ENCODE measurements at places on chromosomes 4 and X. TPM values are rescaled to one million over a fixed set of nuclear protein-coding genes. Genes with fewer than 3 reads are reported as not detected.
A peak's percentile ranks its signal among the peaks of the same experiment; 100 is the strongest.

The SMR3B gene
- not detected for total RNA-seq

The WDR17 gene
- total RNA-seq = 6.4 TPM

The JAKMIP1 gene
- total RNA-seq = 0.69 TPM

The TRIM61 gene
- 0.54 TPM for total RNA-seq

The ADRA2C gene
- total RNA-seq = 36.2 TPM

GRCh38 chr4:57591073-57591472 lies 480.9 kb upstream of the IGFBP7 start:
- no peaks in the 10 kb centered on the region for H3K4me1 ChIP-seq
- DNase-seq = no peak
- H3K36me3 ChIP-seq = no peaks in the 10 kb centered on the region
- no peaks in the 10 kb centered on the region for H3K27me3 ChIP-seq
- H3K4me3 ChIP-seq = no peak overlapping the region

GRCh38 chrX:129825746-129826505 lies 17.8 kb downstream of the ZDHHC9 start:
- DNase-seq = no peak
- no peak overlapping the region for H3K27ac ChIP-seq
- H3K4me3 ChIP-seq = no peak overlapping the region
- no peaks in the 10 kb centered on the region for H3K36me3 ChIP-seq
- H3K4me1 ChIP-seq = no peaks in the 10 kb centered on the region

DNA sequence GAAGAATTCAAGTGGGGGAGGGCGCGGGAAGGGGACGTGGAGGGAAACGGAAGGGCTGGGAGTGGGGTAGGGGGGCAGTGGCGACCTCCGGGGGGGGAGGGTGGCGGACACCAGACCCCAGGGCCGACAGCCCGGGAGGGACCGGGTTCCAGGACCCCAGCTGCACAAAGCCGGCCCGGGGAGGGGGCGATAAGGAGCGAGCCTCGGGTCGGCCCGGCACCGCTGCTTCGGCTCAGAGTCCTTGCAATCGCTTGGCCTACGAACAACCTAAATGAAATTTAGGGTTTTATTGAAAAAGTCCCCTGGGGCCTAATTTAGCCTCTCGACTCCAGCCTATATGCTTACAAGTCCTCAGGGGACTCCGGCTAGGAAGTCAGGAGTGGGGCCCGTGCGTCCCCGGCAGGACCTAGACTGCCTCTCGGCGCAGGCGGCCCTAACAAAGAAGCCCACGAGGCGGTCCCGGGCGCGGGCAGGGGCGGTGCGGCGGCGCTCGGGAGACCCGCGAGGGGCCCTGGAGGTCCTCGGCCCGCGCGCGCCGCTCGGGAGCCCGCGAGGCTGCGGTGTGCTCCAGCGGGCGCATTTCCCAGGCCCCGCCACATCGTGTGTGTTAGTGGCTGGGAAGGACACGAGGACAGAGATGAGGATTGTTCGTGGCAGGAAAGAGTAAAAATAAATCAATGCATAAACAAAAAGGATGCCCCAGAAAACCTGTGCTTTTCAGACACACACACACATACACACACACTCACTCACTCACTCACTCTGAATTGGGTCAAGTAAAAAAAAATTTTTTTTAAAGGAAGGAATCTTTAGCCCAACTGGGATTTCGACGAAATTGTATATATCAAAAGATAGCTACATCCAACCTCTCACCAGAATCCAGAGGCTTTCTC lies 70.0 kb downstream of the MGST2 start:
- peak overlapping the region; percentile 53 for H3K27ac ChIP-seq
- peak; percentile 83 for DNase-seq
- H3K36me3 ChIP-seq = no peaks in the 10 kb centered on the region

GRCh38 chr4:123265443-123265842 lies 131.2 kb upstream of the SPRY1 start:
- no peaks in the 10 kb centered on the region for H3K27me3 ChIP-seq
- no peak overlapping the region for H3K27ac ChIP-seq
- H3K36me3 ChIP-seq = no peaks in the 10 kb centered on the region
- peaks cover 3% of the 10 kb centered on the region for H3K4me1 ChIP-seq
- no peak for DNase-seq
- no peak overlapping the region for H3K4me3 ChIP-seq

DNA sequence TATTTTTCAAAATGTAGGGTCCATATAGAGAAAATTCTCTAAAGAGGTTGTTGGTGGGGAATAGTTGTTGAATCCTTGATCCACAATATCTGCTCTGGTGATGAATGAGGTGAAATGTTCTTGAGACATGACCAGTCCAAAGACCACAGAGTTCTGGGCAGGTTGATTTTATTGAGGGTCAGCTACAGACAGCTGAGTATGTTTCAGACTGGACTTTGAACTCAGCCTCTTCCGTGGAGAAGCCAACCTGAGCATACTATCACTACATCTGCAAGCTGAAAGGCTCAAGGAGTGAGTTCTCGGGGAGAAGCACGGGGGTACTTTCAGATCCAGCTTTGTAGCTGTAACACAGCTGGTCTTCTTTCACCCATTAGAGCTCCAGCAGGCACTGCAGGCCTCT lies 168.4 kb upstream of the NPY2R start:
- no peak overlapping the region for H3K4me3 ChIP-seq
- no peaks in the 10 kb centered on the region for H3K36me3 ChIP-seq
- no peak for DNase-seq

- H3K36me3 ChIP-seq = no peaks in the 10 kb centered on the region
- no peaks in the 10 kb centered on the region for H3K4me1 ChIP-seq
- no peak overlapping the region for H3K4me3 ChIP-seq
Observed at GRCh38 chr4:10500776-10501175, 43.5 kb upstream of the ZNF518B start.

DNA sequence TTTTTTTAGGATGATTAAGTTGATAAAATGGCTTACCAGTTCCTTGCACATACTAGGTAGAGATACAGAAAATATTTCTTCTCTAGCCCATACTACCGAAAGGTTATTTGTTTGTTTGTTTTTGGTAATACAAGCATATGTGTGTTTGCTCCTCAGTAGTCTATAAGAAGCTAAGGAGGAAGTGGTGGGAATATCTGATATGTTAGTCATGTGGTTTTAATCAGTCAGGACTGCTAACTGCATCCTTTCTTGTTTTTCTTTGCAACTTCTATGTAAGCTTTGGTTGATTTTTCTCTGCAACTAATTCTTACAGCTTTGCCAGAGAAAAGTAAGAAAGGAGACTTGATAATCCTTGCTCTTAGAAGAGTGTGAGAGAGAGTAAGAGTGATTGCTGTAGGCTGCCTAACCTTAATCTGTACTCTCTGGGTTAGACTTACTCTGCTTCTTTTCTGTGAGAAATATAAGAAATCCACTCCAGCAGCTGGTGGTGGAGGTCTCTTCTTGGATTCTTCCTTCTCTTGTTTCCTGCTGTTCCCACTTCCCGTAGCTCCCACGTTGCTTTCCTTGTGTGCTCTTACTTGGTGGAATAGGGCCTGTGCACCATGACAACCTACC lies 28.3 kb downstream of the SEPTIN11 start:
- H3K4me3 ChIP-seq = no peak overlapping the region
- H3K36me3 ChIP-seq = no peaks in the 10 kb centered on the region

DNA sequence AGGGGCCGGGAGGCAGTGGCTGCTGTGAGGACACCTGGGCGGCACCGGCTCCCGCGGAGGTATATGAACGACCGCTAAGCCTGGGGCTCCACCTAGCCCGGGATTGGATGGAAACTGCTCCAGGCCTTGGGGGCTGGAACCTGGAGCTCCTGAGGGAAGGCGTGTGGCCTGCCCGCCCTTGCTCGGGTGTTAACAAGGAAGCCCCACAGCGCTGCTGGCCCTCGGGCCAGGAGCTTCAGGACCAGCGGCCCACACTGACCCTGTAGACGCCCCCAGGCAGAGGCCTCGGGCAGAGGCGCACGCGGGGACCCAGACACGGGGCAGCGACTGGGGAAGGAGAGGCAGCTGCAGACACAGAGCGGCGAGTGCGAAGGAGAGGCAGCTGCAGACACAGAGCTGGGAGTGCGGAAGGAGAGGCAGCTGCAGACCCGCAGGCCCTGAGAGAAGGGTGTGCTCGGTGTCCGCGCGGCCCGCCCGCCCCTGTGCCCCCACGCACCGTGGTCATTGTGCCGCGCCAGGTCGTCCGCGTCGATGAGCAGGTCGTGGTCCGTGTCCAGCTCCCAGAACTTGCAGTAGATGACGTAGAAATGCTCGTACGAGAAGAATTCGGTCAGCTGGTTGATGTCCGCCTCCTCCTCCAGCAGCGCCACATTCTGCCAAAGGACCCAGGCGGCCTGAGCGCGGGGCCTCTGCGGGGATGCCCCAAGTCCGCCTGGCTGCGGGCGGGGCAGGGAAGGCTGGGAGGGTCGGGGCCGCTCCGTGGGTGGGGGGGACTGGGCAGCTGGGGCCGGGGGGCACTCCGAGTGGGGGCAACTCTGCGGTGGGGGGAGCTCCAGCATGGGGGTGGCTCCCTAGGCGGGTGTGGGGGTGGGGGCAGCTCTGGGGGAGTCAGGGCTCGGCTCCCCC lies 26.7 kb upstream of the GTPBP6 start:
- no peaks in the 10 kb centered on the region for H3K4me1 ChIP-seq
- H3K27ac ChIP-seq = no peak overlapping the region
- H3K4me3 ChIP-seq = no peak overlapping the region
- peaks cover 4% of the 10 kb centered on the region for H3K36me3 ChIP-seq
- no peaks in the 10 kb centered on the region for H3K27me3 ChIP-seq

- no peak for DNase-seq
- peak overlapping the region; percentile 94 for H3K27ac ChIP-seq
Observed at GRCh38 chr4:143512978-143513313, 556 bp upstream of the SMARCA5 start.

GRCh38 chr4:2836391-2836859 lies 7.2 kb upstream of the ADD1 start:
- peaks cover 2% of the 10 kb centered on the region for H3K36me3 ChIP-seq
- H3K4me1 ChIP-seq = peaks cover 6% of the 10 kb centered on the region
- H3K27me3 ChIP-seq = no peaks in the 10 kb centered on the region
- no peak overlapping the region for H3K27ac ChIP-seq
- no peak for DNase-seq
- H3K4me3 ChIP-seq = no peak overlapping the region

GRCh38 chrX:19840899-19841648 lies 46.3 kb downstream of the SH3KBP1 start:
- no peak overlapping the region for H3K4me3 ChIP-seq
- H3K27me3 ChIP-seq = peaks cover 2% of the 10 kb centered on the region
- H3K27ac ChIP-seq = no peak overlapping the region
- H3K4me1 ChIP-seq = no peaks in the 10 kb centered on the region
- H3K36me3 ChIP-seq = no peaks in the 10 kb centered on the region

Data from kidney (tissue), 22 donors.